Renal cortical epithelial cell (primary cell): ENCODE measurements at places on chromosomes 3 and 15. TPM values are rescaled to one million over a fixed set of nuclear protein-coding genes. Genes with fewer than 3 reads are reported as not detected.

TRH gene
- total RNA-seq: not detected in 2 replicates

CLDN16 gene
- 30.2 and 41.8 TPM in 2 replicates for total RNA-seq

EAF1 gene
- 22.8 and 45.3 TPM in 2 replicates for total RNA-seq

DISP2 gene
- 0.17 and 0.25 TPM in 2 replicates for total RNA-seq

ZNF501 gene
- total RNA-seq: 1.2 and 5.3 TPM in 2 replicates

ZNF80 gene
- not detected in 2 replicates for total RNA-seq

CIP2A gene
- 9.6 and 21.9 TPM in 2 replicates for total RNA-seq

PLA2G4E gene
- not detected in 2 replicates for total RNA-seq

GOLGA8G gene
- total RNA-seq: 0.05 TPM in 1 of 2 replicates, not detected in the other

GOLGA8N gene
- 0.35 and 2.7 TPM in 2 replicates for total RNA-seq

SAMD7 gene
- not detected in 2 replicates for total RNA-seq

TFDP2 gene
- total RNA-seq: 58.9 and 114 TPM in 2 replicates

SLC33A1 gene
- 50.5 and 55.8 TPM in 2 replicates for total RNA-seq

SEC62 gene
- 28.8 and 106 TPM in 2 replicates for total RNA-seq

ABHD14A gene
- total RNA-seq: 8.7 and 16.3 TPM in 2 replicates

MAP1A gene
- 0.52 and 6.1 TPM in 2 replicates for total RNA-seq

BFSP2 gene
- not detected in 2 replicates for total RNA-seq

PRKAR2A gene
- 33.5 and 44.5 TPM in 2 replicates for total RNA-seq

SOX2 gene
- under 0.01 and 0.05 TPM in 2 replicates for total RNA-seq

PDZRN3 gene
- total RNA-seq: 0.17 and 0.30 TPM in 2 replicates

CKMT1B gene
- 0.10 and 1.9 TPM in 2 replicates for total RNA-seq

MRPL46 gene
- 17.9 and 19.4 TPM in 2 replicates for total RNA-seq
